ENCODE measurements at places on chromosomes 16 and 17.

GRCh38 chr16:3874794-3875692 lies 5.5 kb downstream of the CREBBP start:
- no peak for DNase-seq

DNA sequence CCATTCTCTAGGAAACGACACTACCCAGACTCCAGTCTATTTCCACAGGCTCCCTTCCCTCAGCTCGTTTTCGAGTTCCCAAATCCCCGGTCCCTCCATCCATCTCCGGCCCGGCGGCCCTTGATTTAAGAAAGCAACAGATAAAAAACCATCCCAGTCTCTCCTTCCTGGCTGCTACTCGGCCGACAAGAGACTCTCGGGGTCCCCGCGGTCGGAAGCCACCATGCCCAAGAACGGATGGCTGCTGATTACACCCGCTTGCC lies 182 bp downstream of the RPL26 start:
- DNase-seq, result no peak

- DNase-seq, result no peak
Observed at GRCh38 chr17:49193513-49194296, 16.7 kb downstream of the GNGT2 start.

DNA sequence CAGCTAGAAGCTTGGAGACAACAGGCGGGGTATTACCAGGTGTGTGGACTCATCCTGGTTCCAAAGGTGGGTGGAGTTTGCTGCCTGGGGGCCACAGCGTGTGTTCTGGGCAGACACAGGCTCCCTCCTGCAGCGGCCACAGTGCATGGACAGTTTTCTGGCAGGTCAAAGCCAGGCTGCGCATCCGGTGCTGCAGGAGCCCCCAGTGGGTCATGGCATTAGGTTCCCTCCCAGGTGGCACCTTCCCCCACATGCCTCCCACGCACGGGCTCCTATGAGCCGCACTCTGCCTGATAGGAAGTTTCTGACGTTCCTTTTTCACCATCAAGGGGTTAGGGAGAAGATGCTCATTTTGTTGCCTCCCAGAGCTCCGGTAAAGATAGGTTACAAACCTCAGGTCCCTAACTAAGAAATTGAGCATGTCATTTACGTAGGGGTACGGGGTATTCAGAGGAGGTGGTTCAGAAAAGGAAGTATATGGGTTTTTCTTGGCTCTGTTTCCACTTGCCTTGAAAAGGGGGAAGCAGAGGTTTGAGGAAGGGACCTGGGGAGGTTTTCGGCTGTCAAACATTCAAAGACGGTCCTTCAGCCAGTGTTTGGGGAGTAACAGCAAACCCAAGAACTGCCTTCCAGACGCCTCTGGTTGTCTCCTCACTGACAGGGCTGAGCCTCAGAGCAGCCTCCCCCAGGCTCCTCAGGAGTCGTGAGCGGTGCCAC lies 32.7 kb upstream of the NAT9 start:
- no peak for DNase-seq

- DNase-seq, result no peak
Observed at GRCh38 chr16:89506113-89506504, 2.1 kb upstream of the SPG7 start.

- no peak for DNase-seq
Observed at GRCh38 chr17:64145375-64145750, 15.4 kb upstream of the ERN1 start.

DNA sequence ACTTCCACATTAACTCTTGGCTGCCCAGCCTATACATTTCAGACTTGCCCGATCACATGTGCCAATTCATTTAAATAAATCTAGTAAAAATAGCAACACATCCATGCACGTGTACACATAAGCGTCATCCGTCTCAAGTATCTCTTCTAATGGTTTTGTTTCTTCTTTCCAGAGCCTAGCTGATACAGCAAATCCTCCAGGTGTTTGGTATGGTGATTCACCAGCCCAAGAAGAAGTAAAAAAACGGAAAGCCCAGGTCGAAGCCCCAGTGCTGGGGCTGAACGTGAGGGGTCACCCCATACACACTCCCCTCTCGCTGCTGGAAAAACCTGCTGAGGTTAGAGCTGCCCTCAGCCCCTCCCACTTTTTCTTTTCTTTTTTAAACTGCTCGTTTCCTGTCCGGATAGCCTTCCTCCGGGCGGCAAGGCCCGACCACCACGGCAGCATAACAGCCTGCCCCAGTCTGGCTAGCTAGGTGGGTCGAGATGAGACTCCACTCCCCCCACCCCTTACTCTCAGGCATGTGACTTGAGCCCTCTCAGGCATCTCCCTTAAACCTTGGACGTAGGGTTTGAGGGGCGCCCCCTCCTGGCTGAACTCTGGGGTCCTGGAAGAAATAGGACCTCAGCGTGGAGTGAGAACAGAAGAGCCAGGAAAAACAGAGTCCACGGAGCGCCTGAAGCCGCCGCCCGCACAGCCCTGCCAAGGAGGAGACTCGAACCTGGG lies 13.9 kb upstream of the OR1F1 start:
- DNase-seq, result peak; percentile 43

GRCh38 chr16:85238233-85238647 lies 126.0 kb upstream of the CIBAR2 start:
- DNase-seq, result no peak

- no peak for DNase-seq
Observed at GRCh38 chr17:43680461-43680860, 18.7 kb upstream of the MEOX1 start.

- DNase-seq, result peak; percentile 46
Observed at GRCh38 chr16:12081048-12081404, 104.5 kb downstream of the SNX29 start.

- no peak for DNase-seq
Observed at GRCh38 chr17:56641894-56642293, 48.4 kb downstream of the NOG start.

- peak; percentile 68 for DNase-seq
Observed at GRCh38 chr17:6913608-6914443, 82.0 kb upstream of the ALOX12 start.

Data from activated T-cell treated with anti-CD3 and anti-CD28 coated beads for 48 hours (primary cell).